ENCODE measurements at places on chromosomes 12 and 14.

GRCh38 chr12:17640615-17641014, 449.4 kb downstream of the RERGL start:
- DNase-seq = no peak

GRCh38 chr12:72105849-72106248, 166.3 kb upstream of the TRHDE start:
- no peak for DNase-seq

DNA sequence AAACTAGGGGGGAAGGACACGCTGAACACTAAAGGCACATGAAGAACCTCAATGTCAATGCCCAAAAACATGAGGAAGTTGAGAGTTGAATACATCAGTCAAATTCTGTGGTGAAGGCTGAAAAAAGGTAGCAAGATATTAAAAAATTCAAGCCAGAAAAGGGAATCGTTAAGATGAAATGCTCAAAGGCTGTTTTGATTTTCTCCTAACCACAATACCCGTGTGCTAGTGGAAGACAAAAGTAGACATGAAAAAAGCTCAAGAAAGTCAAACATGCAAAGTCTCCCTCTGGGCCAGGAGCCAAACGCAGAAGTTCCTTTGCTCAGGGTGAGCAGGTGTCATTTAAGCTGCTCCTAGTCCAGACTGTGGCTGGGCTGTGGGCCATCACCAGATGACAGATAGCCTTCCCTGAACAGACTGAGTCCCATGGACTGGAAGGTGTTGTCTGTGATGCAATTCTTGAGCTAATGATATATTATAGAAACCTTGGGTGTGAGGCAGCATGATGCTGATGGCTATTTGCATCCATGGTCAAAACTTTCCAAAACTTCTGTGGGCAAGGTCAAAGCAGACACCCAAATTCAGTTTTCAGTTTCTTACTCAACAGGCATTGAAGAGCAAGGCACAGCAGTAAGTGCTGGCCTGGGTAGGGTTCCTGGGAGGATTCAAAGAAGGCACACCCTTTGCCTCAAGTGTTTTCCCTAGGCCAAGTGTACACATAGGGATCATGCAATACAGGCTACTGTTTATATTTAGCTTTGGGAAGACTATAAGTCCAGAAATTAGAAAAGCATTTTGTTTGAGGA, 81.6 kb downstream of the MYRFL start:
- DNase-seq = no peak

GRCh38 chr12:51191516-51192283, 18.8 kb upstream of the TFCP2 start:
- no peak for DNase-seq

- no peak for DNase-seq
Observed at GRCh38 chr12:121085069-121085468, 46.0 kb upstream of the OASL start.

- DNase-seq = no peak
Observed at GRCh38 chr12:1647285-1647669, 18.2 kb downstream of the WNT5B start.

GRCh38 chr12:26978801-26979200, 35.4 kb downstream of the TM7SF3 start:
- no peak for DNase-seq

All from T-helper 9 cell (primary cell).